Left colon (tissue), 2 donors: ENCODE measurements at places on chromosomes 11 and 22. TPM values are rescaled to one million over a fixed set of nuclear protein-coding genes. Genes with fewer than 3 reads are reported as not detected.

Gene CHORDC1
- 17.3 TPM for total RNA-seq

Gene BTBD18
- not detected for total RNA-seq

Gene CHKB
- total RNA-seq: 66.9 TPM

Gene TUBGCP6
- total RNA-seq: 26.3 TPM

Gene DTX4
- 58.4 TPM for total RNA-seq

Gene FXYD6
- 37.2 TPM for total RNA-seq

Gene ACTN3
- total RNA-seq: not detected

Gene BIRC3
- 53.6 TPM for total RNA-seq

Gene SERPING1
- total RNA-seq: 78.6 TPM

Gene SLCO2B1
- 71.5 TPM for total RNA-seq

Gene F2
- total RNA-seq: not detected

Gene SCGB1D2
- total RNA-seq: not detected

Gene KDM4D
- 0.25 TPM for total RNA-seq

Gene CSNK1E
- 76.5 TPM for total RNA-seq

Gene TP53AIP1
- 0.37 TPM for total RNA-seq

Gene OR8B3
- not detected for total RNA-seq

Gene PKNOX2
- 0.49 TPM for total RNA-seq

Gene PPFIBP2
- 63.5 TPM for total RNA-seq

Gene KIF18A
- 2.8 TPM for total RNA-seq

Gene MYO7A
- total RNA-seq: 4.8 TPM

Gene OR52E1
- total RNA-seq: not detected

Gene OR8G5
- total RNA-seq: not detected

Gene TIRAP
- 17.0 TPM for total RNA-seq

Gene GAL
- total RNA-seq: 1.5 TPM

Gene UFD1
- 48.8 TPM for total RNA-seq

Gene SCGB2A2
- total RNA-seq: not detected

Gene TMEM45B
- 309 TPM for total RNA-seq
